Mammary epithelial cell (primary cell): ENCODE measurements at places on chromosomes 7 and 10. TPM values are rescaled to one million over a fixed set of nuclear protein-coding genes. Genes with fewer than 3 reads are reported as not detected.

Gene GRID2IP
- 0.01 TPM for polyA plus RNA-seq

Gene KCNIP2
- 0.22 TPM for polyA plus RNA-seq

Gene NPY4R
- polyA plus RNA-seq: 0.37 TPM

Gene VGF
- polyA plus RNA-seq: 0.08 TPM

Gene CPED1
- polyA plus RNA-seq: 1.1 TPM

Gene NPSR1
- polyA plus RNA-seq: not detected

Gene FAM25C
- polyA plus RNA-seq: 1.1 TPM

Gene FGFBP3
- polyA plus RNA-seq: 0.11 TPM

Gene GIMAP5
- not detected for polyA plus RNA-seq

Gene ANKRD61
- polyA plus RNA-seq: 0.22 TPM

Gene CYP2E1
- 1.00 TPM for polyA plus RNA-seq

Gene KCND2
- polyA plus RNA-seq: not detected

Gene C10orf53
- not detected for polyA plus RNA-seq

Gene TET1
- polyA plus RNA-seq: 0.37 TPM

Gene TMEM26
- not detected for polyA plus RNA-seq

Gene MEOX2
- polyA plus RNA-seq: not detected

Gene ADAP1
- 9.3 TPM for polyA plus RNA-seq
